ENCODE measurements at places on chromosomes 11 and 22. TPM values are rescaled to one million over a fixed set of nuclear protein-coding genes. Genes with fewer than 3 reads are reported as not detected.

Gene CRYBB3
- not detected for total RNA-seq

Gene TYR
- total RNA-seq: not detected

Gene PGGHG
- 8.5 TPM for total RNA-seq

Gene HTR3B
- not detected for total RNA-seq

Gene DNAJB7
- not detected for total RNA-seq

GRCh38 chr22:31272522-31273446 lies 19.5 kb downstream of the PIK3IP1 start:
- peak; percentile 39 for DNase-seq

DNA sequence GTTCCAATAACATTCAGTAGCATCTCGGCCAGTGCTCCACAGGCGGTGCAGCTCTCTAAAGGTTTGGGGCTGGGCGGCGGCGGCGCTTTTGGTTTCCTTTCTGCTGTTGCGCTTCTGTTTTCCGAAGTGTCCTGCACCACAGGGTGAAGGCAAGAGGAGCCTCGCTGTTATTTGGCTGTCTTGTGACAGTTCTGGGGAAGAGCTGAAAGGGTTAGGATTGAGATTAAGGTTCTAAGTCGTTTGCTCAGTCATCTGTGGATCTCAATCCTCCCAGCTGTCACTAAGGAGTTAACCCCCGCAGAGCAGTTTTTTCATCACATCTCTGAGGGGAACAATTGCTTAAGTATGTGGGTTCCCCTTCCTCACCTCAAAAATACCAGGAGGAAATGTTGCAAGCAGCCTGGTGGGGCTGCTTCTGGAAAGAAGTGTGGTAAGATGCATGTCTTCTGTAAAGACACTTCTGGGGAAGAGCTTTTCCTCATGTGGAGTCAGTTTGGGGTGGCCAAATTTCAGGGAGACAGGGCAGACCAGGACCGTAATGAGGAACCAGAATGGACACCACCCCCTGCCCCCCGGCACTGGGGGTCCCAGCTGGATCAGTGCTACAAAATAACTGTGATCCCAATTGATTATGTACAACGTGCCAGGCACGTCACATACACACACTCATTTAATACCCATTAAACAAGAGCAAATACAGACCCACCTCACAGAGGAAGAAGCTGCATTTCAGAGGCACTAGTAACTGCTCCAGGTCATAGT lies 14.2 kb downstream of the TMEM121B start:
- DNase-seq: no peak

DNA sequence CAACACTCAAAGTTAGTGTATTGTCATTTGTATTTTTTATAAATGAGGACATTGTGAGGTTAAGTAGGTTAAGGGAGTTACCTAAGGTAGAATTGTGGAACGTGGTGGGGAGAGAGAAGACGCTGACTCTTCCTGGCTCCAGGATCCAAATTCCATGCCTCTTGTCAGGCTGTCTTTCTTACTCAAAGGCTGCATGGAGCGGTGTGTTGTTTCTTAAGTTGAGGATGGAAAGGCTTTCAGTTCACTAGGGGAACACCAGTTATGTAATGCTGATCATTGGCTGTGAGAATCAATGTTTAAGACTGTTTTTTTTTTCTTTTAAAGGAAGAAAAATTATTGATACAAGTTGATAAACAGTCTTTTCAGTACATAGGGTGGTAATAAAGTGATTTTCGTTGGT lies 2.9 kb downstream of the UBE2L3 start:
- DNase-seq: no peak

GRCh38 chr11:74534216-74534945 lies 40.9 kb upstream of the LIPT2 start:
- DNase-seq: no peak

DNA sequence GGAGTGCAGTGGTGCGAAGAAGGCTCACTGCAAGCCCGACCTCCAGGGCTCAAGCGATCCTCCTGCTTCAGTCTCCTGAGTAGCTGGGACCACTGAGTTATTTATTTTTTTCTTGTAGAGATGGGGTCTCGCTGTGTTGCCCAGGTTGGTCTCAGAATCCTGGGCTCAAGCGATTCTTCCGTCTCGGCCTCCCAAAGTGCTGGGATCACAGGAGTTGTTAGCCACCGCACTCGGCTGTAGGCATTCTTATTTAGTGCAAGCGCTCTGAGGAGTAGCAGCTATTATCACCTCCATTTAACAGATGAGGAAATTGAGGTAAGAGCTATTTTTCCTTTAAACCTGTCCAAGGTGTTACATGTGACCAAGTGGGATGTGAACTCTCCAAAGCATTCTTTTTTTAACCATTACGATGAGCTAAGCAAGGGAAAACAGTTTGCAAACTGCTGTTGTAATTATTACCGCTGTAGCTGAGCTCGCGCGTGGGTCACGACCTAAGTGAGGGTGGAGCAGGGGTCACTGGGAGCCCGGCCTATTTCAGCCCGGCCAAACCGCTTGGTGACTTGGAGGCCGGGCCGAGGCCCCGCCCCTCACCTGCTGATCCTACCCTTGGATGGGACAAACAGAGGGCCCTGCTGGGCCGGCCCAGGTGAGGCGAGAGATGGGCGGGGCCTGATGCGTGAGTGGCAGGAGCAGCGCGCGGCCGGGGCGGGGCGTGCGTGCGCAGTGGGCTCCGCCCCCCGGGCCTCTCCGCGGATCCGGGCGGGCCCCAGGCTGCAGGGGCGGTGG lies 449 bp upstream of the KREMEN1 start:
- DNase-seq: peak; percentile 53

- DNase-seq: no peak
Observed at GRCh38 chr11:83863272-83863671, 577.1 kb upstream of the CCDC90B start.

DNA sequence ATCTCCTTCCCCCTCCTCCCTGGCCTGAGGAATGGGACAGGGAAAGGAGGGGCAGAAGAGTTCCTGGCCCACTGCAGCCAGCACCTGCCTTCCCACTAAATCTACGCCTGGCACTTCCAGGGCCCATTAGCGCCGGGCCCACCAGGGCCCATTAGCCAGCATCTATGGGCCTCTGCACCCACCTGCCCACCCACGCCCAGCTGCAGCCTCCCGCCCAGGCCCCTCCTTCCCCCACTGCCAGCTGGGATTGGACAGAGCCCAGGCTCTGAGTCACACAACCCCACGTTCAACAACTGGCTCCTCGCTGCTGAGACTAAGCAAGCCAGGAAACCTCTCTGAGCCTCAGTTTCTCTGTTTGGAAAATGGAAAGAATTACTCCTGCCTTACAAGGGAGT lies 48.7 kb downstream of the CYTH4 start:
- peak; percentile 57 for DNase-seq

DNA sequence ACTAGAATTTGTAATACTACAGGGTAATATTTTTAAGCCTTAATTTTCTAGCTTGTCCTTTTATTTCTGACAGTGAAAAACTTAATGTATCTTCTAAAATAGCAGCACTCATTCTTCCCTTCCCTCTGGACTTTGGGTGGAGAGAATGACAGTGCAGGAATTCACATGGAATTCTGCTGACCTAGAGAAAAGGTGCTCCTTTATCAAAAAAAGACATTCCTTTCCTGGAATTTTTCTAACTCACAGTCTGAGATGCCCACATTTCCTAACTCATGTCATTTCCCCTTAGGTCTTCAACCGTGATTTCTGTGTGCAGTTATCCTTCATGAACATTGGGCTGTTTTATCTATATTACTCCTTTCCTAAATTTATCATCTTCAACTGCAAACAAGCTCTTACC lies 137.8 kb upstream of the PDGFD start:
- no peak for DNase-seq

DNA sequence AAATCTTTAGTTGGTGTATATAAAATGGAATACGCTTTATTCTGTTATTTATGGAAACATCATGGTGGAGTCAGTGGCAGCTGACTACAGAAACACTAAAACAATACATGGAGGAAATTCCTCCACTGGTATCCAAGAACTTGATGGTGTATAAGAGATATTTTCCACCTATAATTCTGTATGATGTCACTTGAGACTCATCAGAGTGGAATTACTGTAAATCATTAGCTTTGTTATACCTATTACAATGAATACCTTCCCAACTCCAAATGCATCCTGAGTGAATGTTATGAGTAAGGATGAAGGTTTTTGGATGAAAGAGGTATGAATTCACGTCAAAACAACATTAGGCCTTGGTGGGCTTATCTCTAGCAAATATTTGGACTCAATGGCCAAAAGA lies 258.5 kb upstream of the SORL1-AS1 start:
- DNase-seq: no peak

GRCh38 chr11:116234989-116235568 lies 537.7 kb downstream of the BUD13 start:
- no peak for DNase-seq

GRCh38 chr11:127362754-127363308 lies 362.3 kb upstream of the KIRREL3 start:
- DNase-seq: no peak

GRCh38 chr22:41762980-41763779 lies 37.3 kb upstream of the CCDC134 start:
- DNase-seq: no peak

- peak; percentile 20 for DNase-seq
Observed at GRCh38 chr11:74773476-74773875, 24.8 kb downstream of the RNF169 start.

- DNase-seq: peak; percentile 75
Observed at GRCh38 chr22:19942157-19943081, 801 bp upstream of the TXNRD2 start.

- no peak for DNase-seq
Observed at GRCh38 chr11:64876229-64876750, 2.1 kb downstream of the EHD1 start.

DNA sequence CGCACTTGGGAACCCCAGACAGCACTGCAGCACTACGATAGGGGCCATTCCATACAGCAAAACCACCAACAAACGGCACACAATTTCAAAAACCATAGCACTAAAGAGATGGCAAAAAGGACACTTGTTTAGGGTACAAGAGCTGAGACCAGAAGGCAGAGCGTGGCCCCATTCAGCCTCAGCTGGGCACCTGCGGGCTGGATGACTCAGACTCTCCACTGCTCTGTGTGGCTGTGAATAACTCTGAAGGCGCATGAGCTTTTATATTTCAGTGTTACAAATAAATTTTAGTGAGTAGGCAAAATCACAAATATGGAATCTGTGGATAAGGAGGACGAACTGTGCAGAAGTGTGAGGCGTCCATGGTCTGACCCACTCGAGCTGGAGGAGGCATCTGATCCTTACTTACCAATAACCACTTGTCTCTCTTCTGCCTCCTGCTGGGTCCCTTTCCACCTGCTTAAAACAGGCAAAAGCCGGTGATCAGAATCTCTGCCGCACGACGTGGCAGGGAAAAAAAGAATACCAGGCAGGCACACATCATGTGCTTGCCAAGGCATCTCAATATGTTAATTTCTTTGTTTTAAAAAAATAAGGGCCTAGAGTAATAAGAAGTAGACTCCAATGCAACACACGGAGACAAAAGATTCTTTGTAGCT lies 325.7 kb downstream of the SHANK2 start:
- DNase-seq: no peak

DNA sequence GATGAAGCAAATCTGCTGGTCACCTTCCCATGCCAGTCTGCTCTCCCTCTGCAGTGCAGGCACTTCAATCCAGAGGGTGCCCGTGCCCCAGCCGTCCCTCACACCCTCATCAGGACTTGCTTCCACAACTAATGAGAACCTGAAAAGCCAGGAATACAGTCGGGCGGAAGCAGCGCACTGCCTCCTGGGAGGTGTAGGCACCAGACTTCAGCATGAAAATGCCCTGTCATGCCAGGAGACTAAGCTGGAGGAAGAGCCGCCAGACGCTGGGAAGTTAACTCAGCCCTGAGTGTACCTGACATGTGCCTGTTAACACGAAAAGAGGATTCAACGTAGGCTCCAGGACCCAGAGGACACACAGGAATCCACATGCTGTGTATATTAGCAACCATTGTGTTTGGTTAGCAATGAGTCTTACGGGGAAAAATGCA lies 40.1 kb upstream of the FLI1 start:
- DNase-seq: peak; percentile 67

GRCh38 chr11:12200991-12201985 lies 90.9 kb downstream of the MICAL2 start:
- peak; percentile 100 for DNase-seq

- peak; percentile 69 for DNase-seq
Observed at GRCh38 chr11:129141748-129142523, 50.2 kb downstream of the ARHGAP32 start.

DNA sequence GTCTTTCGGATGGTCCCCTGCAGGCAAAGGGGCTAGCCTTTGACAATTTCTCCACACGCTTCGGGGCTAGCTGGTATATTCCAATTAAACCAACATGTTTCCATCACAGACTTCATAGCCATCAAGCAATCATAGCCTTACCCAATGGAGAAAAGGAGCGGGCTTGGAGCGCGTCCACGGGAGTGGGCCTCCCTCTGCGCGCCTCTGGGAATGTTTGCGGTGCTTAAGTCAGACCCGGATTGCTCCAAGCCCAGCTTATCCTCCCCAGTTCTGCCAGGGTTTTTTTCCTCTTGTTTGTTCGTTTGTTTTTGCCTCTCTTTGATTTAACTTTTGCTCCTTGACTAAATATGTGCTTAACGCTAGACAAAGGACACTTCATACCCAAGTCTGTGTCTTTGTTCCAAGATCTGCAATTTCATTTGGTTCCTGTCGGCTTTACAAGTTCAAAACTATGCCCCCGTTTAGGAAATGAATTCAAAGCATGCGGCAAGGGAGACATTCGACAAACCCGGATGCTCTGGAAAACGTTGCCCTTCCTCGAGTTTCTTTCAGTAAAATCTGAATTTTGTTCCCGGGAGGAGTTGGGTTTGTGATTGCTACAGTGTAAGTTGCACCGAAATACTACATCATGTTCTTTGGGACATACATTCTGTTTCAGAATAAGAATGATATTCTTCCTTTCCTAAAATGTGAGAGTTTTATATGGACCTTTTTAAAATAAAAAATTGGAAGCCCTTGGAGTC lies 1.0 kb upstream of the GLB1L2 start:
- no peak for DNase-seq

GRCh38 chr11:36436589-36436988 lies 73.5 kb downstream of the TRAF6 start:
- DNase-seq: no peak

DNA sequence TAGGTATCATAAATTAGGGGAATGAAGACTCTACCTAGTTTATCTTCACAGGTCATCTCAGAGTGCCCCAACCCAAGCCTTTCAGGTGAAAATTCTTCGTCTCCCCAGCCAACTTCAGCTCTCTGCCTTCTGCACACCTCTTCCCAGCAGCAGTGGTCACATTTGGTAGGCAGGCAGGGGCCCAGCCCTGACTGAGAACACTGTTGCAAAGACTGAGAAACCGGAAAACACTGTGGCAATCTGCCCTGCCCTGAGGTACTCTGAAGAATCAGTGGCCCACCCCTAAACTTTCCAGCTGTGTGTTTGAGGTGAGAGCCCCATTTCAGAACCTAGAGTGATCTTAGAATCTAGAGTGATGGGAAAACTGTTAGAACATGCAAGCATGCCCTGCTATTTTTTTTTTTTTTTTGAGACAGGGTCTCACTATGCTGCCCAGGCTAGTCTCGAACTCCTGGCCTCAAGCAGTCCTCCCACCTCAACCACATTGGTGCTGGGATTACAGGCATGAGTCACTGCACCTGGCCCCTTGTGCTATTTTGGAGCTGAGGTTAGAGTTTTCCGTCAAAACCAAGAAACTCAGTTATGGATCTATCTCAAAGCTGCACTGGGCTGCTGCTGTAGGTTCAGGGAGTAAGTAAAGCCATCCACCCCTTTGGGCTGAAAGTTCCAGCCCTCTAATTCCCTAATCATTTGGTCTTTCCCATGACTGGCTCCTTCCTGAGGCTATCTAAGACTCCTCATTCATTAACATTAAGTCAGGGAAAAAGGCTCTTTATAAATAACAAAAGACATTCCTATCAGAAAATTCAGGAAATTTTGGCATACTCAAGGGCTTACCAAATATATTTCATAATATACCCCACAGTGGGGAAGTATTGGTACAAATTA lies 1.7 kb upstream of the LDHA start:
- DNase-seq: peak; percentile 14
